AG09319 (cell line): ENCODE measurements at places on chromosomes 6 and 20.
A peak's percentile ranks its signal among the peaks of the same experiment; 100 is the strongest.

DNA sequence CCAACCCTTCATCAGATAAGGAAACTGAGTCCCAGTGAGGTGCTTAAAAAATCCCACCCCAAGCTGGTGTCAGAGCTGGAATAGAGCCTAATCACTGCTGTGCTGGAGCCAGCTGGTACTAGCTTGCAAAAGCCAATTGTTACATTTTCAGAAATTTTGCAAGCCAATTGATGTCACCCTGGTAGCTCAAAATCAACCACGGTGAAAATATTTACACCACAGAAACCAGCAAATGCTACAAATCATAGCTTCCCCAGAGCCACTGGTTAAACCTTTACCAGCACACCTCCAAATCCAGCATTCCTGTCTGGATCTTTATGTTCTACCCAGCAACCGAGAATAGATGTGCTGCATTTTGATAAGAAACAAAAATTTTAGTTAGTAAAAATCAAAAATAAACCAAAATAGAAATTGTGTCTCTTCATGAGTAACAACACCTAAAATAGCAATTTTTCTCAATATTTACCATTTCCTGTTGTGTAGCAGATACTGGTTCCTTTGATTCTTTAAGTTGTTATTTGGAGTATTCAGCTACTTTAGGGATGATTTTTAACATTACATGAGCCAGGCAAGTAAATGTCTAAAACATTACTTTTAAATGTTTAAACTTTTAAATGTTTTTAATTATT lies 7.2 kb upstream of the LCA5 start:
- no peak for DNase-seq

GRCh38 chr6:75409286-75409685 lies 84.3 kb downstream of the FILIP1 start:
- no peak for DNase-seq

DNA sequence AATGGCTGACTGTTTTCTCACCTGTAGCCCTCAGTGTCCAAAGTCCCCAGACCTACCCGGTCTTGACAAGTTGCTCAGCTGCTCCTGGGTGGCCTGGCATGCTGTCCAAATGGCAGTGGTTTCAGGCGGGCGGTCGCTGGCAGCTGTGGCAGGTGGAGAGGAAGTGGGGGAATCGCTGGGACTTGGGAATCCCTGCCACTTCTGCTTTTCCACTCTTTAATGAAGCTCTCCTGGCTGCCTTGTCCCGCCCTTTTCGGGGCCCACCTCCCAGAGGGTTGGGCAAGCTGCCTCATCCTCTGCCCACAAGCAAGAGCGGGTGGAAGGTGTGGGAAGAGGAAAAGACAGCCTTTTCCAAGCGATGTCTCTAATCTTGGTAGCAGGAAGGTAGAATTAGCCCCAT lies at the start of gene OCSTAMP:
TSS of gene OCSTAMP (minus strand) at position 194 of the 400 bp plus-strand sequence. CDS start at position 100, 94 bp downstream.
- DNase-seq: no peak

DNA sequence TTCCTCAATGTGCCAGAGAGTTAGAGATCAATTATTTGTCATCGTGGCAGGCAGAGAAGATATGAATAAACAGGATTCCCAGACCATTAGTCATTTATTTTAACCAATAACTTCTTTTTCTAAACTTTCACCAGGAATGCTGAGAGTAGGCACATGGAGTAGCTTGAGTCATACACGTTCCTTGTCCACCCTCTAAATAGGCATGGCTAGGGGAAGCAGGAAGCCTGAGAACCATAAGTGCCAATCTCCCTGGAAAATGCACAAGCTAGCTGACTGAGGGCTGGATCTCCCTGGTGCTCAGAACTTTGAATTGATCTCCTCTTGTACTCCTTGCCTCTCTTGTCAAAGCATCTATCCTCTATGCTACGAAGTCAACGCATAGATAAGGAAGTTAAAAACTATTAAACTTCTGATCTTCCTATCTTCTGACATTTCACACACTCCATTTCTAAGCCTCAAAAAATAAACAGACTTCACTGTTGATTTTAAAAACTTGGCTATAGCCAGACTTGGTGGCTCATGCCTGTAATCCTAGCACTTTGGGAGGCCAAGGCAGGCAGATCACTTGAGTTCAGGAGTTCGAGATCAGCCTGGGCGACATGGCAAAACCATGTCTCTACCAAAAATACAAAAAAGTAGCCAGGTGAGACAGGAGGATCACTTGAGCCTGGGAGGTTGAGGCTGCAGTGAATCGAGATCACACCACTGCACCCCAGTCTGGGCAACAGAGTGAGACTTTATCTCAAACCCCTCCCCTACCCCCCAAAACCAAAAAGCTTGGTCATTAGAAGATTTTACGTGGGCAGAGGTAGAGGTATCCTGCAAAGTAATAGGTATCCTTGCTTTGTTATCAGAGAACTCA lies 11.8 kb downstream of the ADTRP start:
- peak; percentile 83 for DNase-seq

DNA sequence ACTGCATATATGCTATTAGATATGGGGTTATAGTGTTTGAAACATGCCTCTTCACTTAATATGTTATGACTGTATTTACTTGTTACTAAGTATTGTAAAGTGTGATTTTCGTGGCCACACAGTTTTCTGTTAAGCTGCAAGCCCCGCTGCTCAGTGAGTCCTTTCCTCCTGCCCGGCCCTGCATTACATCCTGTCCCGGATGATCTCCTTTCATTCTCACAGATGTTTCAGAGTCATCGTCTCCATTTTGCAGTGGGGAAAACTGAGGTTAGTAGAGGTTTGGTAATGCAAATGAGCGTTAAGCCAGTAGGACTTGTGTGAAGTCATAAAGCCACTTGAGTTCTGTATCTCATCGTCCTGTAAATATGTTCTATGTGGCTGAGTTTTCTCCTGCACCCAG lies 155.5 kb downstream of the CFAP61 start:
- DNase-seq: no peak
